Thyroid gland (tissue), 4 donors: ENCODE measurements at places on chromosomes 2 and 18. TPM values are rescaled to one million over a fixed set of nuclear protein-coding genes. Genes with fewer than 3 reads are reported as not detected.

Gene TRMT61B
- total RNA-seq = 10.9 TPM

Gene LRRFIP1
- total RNA-seq = 92.6 TPM

Gene ITGA4
- 2.0 TPM for total RNA-seq

Gene VIT
- total RNA-seq = 18.0 TPM

Gene FBXO36
- total RNA-seq = 8.9 TPM

Gene NCOA1
- total RNA-seq = 39.5 TPM

Gene CHRNA1
- total RNA-seq = not detected

Gene IL1F10
- total RNA-seq = not detected

Gene DSC1
- total RNA-seq = not detected

Gene ZEB2
- total RNA-seq = 27.7 TPM

Gene TRIM43
- not detected for total RNA-seq

Gene IGFBP2
- total RNA-seq = 44.1 TPM

Gene TUBA3D
- 1.3 TPM for total RNA-seq

Gene PLEKHB2
- 113 TPM for total RNA-seq

Gene PCARE
- total RNA-seq = not detected

Gene ANKRD44
- total RNA-seq = 25.5 TPM

Gene PPM1B
- 50.3 TPM for total RNA-seq

Gene CXCR4
- total RNA-seq = 7.1 TPM

Gene KATNAL2
- total RNA-seq = 104 TPM

Gene COLEC12
- total RNA-seq = 6.3 TPM

Gene CTAGE1
- not detected for total RNA-seq

Gene SP140
- total RNA-seq = 0.78 TPM

Gene LYG1
- 1.8 TPM for total RNA-seq

Gene RNF125
- 1.4 TPM for total RNA-seq
